ENCODE measurements at places on chromosomes 1 and 21.

DNA sequence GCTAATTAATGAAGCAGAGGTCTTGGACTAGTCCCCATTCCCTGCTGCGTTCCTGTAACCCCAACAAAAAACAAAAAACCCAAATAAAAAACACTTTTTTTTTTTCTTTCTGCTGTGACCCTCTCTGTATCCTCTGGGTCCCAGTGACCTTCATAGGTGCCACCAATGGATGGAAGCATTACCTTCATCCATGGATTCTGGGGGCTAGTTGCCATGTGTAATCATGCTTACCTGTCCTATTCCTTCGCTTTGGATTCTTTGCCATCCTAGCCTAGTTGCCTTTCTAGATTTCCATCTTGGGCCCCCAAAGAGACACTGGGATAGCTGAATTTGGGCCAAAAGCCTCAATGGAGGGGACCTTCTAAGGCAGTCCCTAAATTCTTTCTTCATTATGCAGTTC lies 1208.7 kb downstream of the BRINP3 start:
- DNase-seq: no peak

DNA sequence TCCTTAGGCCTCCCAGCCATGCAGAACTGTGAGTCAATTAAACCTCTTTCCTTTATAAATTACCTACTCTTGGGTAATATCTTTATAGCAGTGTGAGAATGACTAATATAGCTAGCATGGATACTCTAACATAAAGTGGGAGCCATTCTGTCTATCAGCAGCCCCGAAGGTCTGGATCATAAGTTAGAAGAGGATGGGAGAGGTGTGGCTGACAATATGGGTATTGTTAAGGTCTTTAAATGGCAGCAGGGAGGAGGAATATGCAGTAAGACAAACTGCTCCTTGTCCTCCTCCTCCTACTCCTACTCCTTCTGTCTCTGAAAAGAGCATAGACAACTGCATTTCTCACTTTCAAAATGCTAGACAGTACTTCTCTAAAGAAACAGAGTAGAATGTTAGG lies 214.0 kb upstream of the C1orf87 start:
- no peak for DNase-seq

GRCh38 chr21:18049461-18049860 lies 195.2 kb upstream of the CHODL start:
- DNase-seq: no peak

- DNase-seq: no peak
These were observed 1912.9 kb downstream of the MRPL39 start for GRCh38 chr21:23694390-23694789.

DNA sequence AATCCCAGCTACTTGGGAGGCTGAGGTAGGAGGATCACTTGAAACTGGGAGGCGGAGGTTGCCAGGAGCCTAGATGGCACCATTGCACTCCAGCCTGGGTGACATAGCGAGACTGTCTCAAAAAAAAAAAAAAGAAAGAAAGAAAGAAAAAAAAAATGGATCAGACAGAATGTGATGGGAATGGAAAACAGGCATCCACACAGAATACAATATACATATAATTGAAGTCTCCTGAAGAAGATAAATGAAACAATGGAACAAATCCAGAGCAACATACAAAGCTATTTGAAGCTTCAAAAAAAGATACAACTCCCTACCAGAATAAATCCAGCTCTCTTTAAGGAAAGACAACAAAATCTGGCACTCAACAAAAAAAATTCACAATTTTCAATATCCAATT lies 10.9 kb upstream of the EGLN1 start:
- no peak for DNase-seq

Measured in NCI-H1436 (cell line).